ENCODE measurements at places on chromosomes 7 and 10. TPM values are rescaled to one million over a fixed set of nuclear protein-coding genes. Genes with fewer than 3 reads are reported as not detected.

Gene COL1A2
- 105 TPM for total RNA-seq

Gene CDK1
- total RNA-seq = 3.3 TPM

Gene PWWP2B
- total RNA-seq = 45.9 TPM

Gene CBX3
- 107 TPM for total RNA-seq

Gene VWDE
- 0.20 TPM for total RNA-seq

Gene ZNF248
- total RNA-seq = 13.8 TPM

Gene PIK3CG
- 0.60 TPM for total RNA-seq

Gene OR6V1
- total RNA-seq = not detected

Gene GPR141
- not detected for total RNA-seq

Gene OIT3
- 0.16 TPM for total RNA-seq

Gene ZNF862
- 22.1 TPM for total RNA-seq

Gene PDE1C
- 1.5 TPM for total RNA-seq

Gene TMEM60
- total RNA-seq = 3.4 TPM

Gene MYOF
- 18.9 TPM for total RNA-seq

Gene SGCE
- total RNA-seq = 62.1 TPM

Gene LRRC4
- total RNA-seq = 0.20 TPM

All from transverse colon (tissue), 4 donors.